ENCODE measurements at places on chromosomes 6 and 20.

- DNase-seq, result no peak
Observed at GRCh38 chr20:25024171-25024570, 31.6 kb upstream of the APMAP start.

DNA sequence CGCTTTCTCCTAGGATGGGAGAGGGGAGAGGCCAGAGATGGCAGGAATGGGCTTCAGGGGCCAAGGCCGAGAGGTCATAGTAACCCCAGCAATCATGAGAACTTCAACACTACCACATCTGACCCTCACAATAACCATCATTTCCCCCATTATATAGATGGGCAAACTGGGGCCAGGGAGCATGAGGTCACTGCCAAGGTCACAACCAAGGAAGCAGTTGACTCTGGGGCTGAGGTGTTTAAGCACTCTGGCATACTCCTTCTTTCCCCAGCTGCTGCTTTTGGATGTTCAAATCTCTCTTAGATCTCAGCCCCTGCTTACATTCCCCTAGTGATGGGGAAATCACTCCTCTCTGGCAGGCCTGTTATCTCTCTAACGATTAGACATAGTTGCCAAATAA, 39.6 kb downstream of the CDH22 start:
- DNase-seq, result no peak

GRCh38 chr6:95879856-95880255, 135.9 kb upstream of the FUT9 start:
- no peak for DNase-seq

DNA sequence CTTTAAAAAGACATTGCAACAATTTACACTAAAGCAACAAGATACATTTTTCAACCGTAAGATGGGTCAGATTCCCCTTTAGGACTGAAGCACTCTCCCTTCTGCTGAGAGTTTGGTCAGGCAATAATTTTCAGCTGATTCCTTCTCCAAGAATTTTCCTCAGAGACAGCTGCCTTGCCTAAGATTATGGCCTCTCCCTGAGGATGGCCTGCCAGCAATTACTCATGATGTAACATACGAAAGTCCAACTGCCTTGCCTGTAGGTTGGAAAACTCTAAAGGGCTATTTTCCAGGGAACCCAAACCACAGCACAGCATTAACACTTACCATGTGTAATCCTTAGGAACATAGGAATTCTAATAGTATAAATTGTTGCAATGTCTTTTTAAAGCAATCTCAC, 229.1 kb upstream of the FLRT3 start:
- no peak for DNase-seq

- DNase-seq, result no peak
Observed at GRCh38 chr6:16236009-16236501, 2.3 kb upstream of the GMPR start.

DNA sequence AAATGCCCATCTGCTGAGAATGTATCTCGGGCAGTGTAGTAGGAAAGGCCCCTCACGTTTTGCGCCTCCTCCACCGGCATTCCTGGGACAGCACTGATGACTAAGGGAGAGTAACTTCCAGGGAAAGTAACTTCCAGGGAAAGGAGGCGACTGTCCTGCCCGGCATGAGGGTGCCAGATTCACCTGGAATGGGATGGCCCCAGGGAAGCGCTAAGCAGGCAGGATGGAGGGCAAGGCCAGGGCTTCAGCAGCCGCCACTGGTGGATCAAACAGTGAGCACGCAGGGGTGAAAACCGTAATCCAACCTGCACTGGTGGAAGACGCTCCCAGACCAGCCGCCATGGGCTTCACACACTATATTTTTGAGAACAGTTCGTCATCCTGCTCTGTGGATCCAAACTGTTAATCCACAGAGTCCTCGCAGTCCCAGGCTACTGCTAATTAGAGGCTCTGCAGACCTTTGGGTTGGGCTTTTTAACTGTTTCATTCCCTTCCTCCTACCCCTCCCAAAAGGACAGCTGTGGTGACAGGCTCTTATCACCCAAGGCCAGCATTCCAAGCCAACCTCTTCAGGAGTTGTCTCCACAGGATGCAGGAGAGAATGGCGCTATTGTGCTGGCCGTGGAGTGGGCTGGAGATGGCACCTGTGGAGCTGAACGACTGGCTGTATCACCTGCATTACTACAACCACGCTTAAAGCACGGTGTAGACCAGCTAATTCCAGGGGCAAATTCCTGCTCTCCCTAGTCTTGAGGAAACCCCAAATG, 178.9 kb downstream of the DLL1 start:
- no peak for DNase-seq

DNA sequence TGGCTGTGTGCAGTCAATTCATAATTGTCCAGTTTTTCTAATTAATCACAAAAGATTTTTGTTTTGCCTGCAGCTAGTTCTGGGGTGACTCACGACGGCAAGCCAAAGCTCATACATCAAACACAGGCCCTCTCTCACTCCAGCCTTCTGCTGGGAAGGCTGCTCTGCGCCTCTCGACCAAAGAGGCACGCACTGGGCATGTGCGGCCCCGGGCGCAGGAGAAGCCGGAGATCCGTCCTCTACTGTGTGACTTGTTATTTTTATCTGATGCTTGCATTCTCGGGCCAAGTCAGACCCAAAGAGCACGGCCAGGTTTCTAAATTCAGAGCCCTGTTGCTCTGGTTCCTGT, 98.5 kb downstream of the TFAP2A start:
- DNase-seq, result no peak

- DNase-seq, result no peak
Observed at GRCh38 chr20:57289391-57290177, 23.1 kb upstream of the BMP7 start.

DNA sequence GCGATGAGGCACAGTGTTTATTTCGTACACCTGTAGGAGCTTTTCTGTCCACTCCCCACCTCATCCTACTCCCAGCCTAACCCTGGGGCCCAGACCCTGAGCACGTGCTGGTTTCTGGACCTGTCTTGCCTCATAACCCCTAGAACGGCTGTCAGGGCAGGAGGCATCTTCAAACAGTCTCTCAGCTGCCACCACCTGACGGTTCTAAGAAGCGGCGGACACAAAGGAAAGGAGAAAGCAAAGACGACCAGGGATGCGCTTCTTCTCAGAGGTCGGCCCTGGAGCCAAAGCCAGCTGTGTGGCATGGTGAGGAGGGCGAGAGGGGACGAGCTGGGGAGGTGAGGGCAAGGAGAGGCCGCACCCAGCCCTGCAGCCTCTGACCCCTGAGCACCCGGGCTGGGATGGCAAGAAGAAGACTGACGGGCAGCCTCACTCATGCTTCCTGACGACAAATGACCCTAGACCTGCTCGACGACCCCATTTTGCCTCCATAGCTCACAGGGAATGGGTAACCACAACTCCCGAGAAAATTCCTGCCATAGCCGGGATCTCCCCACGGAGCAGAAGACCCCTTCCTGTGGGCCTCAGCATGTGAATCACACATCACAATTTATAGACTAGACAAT, 62.1 kb downstream of the WDR27 start:
- no peak for DNase-seq

- no peak for DNase-seq
Observed at GRCh38 chr6:166936079-166936787, 20.1 kb downstream of the RNASET2 start.

- DNase-seq, result no peak
Observed at GRCh38 chr6:161414707-161415106, 140.8 kb upstream of the AGPAT4 start.

DNA sequence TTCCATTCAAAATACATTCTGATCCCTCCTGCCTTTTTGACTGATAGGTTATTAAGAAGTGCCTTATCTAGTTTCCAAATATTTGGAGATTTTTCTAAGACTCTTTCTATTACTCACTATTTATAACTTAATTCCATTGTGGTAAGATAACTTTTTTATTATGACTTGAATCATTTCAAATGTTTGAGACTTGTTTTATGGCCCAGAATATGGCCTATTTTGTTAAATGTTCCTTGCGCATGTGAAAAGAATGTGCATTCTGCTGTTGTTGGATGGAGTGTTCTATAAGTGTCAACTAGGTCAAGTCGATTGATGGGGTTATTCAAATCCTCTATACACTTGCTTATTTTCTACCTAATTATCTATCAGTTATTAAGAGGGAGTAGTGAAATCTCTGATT, 13.1 kb upstream of the TCP11 start:
- no peak for DNase-seq

DNA sequence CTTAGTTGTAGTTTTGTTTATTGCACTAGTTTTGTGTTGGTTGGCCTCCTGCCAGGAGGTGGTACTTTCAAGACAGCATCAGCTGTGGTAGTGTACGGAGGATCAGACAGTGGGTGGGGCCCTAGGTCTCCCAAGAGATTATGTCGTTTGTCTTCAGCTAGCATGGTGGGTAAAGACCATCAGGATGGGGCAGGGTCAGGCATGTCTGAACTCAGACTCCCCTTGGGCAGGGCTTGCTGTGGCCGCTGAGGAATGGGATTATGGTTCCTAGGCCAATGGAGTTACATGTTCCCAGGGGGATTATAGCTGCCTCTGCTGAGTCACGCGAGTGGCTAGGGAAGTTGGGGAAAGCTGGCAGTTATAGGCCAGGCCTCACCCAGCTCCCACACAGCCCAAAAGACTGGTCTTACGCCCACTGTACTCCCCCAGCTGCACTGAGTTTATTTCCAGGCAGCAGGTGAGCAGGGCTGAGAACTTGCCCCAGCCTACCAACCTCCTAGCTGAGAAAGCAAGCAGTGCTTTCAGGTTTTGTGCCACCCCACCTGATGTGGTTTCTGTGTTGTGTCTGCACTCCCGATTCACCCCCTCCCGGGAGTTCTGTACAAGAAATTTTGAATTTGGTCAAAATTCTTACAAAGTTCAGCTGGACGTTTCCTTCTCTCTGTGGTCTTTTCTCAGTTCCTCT, 24.7 kb downstream of the ZSCAN31 start:
- no peak for DNase-seq

DNA sequence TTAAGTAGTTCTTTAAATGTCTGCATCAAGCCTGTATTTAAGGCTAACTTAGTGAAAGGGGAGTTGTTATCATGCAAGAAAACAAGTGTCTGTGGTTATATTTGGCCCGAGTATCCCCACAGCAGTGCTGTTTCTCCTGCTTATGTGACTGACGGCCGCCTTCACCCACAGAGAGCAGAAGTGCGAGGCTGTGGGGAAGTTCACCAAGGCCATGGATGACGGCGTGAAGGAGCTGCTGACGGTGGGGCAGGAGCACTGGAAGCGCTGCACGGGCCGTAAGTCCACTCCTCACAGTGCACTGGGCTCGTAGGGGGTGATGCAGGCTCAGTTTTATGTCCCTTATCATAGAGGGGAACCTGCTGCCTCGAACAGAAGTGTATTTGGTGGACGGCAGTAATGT, 53.2 kb upstream of the SYNJ2 start:
- DNase-seq, result no peak

GRCh38 chr20:21395666-21396598, 1.4 kb downstream of the NKX2-4 start:
- DNase-seq, result peak; percentile 37

- DNase-seq, result no peak
Observed at GRCh38 chr6:152441902-152442301, 195.3 kb downstream of the SYNE1 start.

GRCh38 chr20:56808117-56808725, 179.1 kb downstream of the TFAP2C start:
- no peak for DNase-seq

- no peak for DNase-seq
Observed at GRCh38 chr6:10559522-10560152, 38.5 kb downstream of the GCNT2 start.

DNA sequence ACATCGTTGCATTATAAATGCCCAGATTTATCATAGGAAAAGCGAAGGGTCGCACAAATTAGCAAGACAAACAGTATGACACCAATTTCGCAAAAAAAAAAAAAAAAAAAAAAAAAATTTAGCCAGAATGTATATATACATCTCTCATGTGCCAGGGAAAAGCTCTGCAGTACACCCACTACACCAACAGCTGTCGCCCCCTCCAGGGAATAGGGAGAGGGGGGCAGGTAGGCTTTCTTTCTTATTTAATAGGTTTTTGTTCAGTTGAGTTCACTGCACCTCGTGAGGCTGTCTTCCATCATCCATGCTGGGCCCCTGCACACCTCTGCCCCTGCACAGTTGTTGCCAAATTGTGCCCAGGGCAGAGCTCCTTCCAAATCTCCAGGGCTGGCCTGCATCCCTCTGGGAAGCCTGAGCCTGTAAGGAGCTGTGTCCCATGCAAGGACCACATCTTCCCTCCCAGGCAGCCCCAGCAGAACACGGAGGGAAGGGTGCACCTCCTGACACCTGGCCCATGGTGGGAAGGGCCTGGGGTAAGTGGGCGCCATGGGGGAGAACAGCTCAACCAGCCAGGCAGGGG, 85.4 kb downstream of the NINL start:
- DNase-seq, result no peak

GRCh38 chr6:112806163-112806865, 459.2 kb downstream of the RFPL4B start:
- DNase-seq, result no peak

DNA sequence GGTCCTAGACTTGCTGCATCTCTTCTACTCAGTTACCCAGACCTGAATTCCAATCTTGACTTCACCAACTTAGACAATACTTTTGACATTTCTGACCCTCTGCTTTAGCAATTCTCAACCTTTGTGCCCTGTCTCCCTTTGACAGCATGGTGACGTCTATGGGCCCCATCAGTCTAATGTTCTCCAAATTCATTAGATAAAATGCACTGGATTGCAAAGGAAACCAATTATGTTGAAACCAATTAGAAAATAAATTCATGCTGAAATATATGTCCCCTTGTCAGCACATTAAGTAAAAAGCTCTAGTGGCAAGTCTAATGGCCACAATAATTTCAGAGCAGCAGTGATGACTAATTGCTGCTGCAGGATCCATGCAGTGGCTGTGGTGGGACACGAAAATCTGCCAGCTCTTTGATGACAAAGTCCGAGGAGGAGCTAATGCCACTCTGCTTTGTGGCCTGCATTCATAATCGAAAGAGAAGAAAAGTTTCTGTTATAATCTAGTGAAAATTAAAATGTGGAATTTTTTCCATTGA, 64.0 kb downstream of the BFSP1 start:
- no peak for DNase-seq

GRCh38 chr20:4794846-4795245, 73.1 kb downstream of the PRND start:
- DNase-seq, result no peak

DNA sequence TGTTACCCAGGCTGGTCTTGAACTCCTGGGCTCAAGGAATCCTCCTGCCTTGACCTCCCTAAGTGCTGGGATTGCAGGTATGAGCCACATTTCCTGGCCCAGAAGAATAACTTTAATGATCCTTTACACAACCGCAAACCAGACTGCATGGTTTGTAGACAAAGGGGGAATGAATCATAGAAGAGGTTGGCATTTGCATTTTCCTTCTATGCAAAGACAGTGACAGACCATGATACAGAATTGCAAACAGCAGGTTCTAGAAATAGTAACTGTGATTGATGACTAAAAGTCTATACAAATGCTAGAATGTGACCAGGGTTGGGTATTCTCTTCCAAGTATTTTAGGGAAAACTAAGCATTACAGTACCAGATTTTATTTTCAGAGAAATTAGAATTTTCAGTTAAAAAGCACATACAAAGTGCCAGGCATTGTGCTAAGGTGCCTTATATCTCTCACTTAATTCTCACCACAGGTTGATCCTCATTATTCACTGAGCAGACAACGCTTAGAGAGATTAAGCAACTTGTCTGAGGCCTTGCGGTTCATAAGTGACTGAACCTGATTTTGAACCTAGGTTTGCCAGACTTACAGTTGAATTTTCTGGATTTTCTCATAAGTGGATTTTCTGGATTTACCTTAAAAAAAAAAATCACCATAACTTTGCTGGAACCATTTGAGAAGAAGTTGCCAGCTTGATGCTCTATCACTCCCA, 146.6 kb downstream of the ZFAND3 start:
- no peak for DNase-seq

GRCh38 chr6:34332251-34333198, 59.9 kb downstream of the NUDT3 start:
- no peak for DNase-seq

GRCh38 chr6:71420693-71421328, 132.2 kb downstream of the OGFRL1 start:
- DNase-seq, result peak; percentile 95

All from WTC11 (cell line).